ENCODE measurements at places on chromosomes 3 and 15.

GRCh38 chr15:26504009-26504408 lies 268.9 kb downstream of the GABRB3 start:
- no peak for DNase-seq

- DNase-seq, result no peak
Measured at GRCh38 chr3:188349933-188350332, 196.0 kb downstream of the LPP start.

DNA sequence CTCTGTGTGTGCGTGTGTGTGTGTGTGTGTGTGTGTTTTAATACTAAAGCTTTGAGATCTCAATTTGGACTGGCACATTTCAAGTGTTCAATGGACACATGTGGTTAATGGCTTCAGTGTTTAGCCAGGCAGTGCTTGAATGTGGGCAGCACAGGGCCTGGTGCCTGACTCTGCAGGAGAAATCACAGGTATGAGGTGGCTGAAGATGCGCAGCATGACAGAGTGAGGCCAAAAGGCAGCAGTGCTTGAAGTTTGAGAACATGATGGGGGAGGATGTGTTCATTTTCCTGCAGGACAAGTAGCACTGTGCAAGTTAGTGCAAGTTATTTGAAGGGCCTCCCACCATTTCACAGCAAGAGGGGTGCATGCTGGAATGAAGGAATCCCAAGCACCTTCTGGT lies 620.5 kb upstream of the TBL1XR1 start:
- DNase-seq, result no peak

DNA sequence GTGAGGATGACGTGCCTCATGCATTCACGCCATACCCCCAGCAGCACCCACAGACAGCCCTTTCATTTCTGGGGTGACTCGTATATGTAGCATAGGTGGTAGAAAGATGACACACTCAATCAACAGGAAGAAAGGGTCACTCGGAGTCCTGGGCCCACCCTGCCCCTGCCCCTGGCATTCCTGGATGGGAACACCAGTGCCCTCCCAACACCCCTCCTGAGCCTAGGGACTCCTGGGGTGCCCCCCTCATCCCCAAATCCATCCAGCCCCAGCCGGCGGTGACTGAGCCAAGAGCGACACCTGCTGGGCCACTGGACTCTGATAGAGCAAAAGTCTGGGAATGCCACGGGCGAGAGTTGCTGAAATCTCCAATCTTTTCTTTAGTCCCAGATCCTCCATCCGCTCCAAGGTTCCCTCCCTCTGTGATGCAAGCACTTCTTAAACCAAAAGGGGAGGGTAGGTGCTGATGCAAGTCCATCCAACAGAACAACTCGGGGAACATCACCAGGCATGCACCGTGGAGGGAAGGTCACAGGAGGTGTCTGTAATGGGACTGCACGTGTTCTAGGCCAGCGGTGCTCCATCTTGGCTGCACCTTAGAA lies 31.1 kb downstream of the ACAN start:
- DNase-seq, result no peak

- no peak for DNase-seq
Measured at GRCh38 chr15:78695854-78696253, 54.8 kb upstream of the CHRNB4 start.

DNA sequence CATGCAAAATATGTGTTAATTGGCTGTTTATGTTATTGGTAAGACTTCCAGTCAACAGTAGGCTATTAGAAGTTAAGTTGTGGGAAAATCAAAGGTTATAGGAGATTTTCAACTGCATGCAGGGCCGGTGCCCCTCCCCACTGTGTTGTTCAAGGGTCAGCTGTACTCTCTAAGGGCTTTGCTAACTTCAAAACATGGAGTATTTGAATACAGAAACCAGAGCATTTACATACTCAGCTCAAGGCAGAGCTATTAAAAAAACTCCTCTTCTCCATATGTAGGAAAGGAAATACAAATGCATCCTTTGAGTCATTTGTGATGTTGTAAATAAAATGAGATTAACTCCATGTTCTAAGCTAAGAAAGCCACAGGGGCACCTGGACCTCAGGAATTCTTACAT lies 16.8 kb downstream of the IL17RB start:
- DNase-seq, result no peak

DNA sequence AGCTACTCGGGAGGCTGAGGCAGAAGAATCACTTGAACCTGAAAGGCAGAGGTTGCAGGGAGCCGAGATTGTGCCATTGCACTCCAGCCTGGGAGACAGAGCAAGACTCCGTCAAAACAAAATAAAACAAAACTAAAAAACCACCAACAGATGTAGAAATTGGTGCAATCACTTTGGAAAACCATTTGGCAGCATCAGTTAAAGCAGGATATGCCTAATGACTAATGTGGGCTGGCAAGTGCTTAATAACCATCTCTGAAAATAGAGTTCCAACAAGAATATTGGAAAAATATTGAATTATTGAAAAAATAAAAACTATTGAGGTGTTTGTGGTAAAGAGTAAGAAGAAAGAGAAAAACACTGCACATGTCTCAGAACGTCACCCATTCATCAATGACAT lies 16.1 kb upstream of the RTP3 start:
- no peak for DNase-seq

- DNase-seq, result no peak
Measured at GRCh38 chr3:30048431-30048830, 558.0 kb upstream of the TGFBR2 start.

DNA sequence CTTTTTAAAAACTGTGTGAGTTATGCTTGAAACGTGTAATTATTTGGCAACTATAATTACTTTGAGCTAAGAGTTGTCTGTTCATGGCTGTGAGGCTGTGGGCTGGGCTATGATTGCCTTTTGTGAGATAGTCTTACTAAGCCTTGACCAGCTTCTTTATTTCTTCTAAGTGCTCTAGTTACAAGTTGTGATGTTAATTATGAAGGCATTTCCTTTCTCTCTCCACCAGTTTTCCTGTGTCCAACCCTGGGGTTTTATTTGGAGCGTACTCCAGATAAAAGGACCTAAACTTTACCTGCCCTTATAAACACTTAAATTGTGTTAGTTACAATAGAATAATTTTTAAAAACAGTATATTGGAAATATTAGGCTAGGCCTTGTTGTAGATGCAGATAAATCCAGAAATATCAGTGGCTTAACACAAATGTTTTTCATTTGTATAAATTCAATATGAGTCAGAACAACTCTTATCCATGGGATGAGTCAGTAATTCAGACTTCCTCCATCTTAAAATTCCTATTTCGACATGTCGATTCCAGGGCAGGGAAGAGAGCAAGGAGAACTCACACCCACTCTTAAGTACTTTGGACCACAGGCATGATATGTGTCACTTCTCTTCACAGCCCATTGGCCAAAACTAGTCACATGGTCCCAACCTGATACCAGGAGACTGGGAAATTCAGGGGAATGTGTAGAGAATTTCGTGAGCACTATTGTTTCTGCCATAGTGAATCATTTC lies 17.0 kb downstream of the TMEM62 start:
- no peak for DNase-seq

DNA sequence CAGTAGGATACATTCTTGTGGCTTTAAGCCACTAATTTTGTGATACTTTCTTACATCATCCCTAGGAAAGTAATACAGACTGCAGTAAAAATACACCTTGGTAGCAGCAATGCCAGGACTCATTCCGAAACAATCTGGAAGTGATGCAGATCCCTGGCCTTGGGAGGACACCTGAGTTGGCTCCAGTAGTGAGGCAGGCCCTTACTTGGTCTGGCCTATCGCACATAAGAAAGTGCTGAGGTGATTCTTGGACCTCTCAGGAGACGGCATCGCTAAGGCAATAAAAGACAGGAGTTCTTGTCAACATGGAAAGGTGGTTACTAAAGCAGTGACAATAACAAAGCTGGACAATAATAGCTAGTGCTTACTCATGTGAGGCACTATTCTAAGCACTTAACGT lies 126.5 kb downstream of the SUCNR1 start:
- no peak for DNase-seq

DNA sequence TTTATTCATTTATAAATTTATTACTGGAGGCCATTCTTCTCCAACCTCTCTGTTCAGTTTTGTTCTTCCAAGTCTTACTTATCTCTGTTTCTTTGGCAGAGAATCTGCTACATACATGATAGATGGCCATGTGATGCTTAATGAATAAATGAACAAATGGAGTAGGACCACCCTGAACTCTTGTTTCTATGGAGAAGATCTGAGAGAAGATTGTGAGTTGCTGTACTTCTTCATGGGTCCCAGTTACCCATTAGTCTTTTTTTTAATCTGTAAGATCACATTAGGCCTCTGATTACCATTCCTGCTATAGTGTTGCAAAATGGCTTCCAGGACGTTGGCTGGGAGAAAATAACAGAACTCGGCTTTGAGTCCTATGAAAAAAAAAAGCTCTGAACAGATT lies 191.9 kb upstream of the SYNPR start:
- DNase-seq, result no peak

DNA sequence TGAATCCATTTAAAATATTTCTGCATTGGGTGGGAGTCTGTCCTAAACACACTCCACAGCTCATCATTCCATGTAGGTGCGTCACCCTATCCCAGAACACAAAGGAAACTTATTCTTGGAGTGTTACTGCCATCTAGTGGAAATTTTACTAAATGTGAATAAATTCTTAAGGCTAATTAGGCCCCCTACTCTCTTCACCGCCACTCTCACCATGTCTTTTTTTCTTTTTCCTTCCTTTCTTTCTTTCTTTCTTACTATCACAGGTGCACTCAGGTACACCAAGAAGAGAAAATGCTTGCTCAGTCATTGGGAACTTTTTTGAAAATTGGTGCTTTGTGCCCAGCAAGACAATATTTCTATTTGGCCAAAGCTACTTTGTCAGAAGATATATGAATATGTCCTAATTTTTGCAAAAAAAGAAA lies 26.4 kb upstream of the ATP8B4 start:
- DNase-seq, result peak; percentile 58

GRCh38 chr3:111200027-111200426 lies 128.4 kb downstream of the NECTIN3 start:
- no peak for DNase-seq

DNA sequence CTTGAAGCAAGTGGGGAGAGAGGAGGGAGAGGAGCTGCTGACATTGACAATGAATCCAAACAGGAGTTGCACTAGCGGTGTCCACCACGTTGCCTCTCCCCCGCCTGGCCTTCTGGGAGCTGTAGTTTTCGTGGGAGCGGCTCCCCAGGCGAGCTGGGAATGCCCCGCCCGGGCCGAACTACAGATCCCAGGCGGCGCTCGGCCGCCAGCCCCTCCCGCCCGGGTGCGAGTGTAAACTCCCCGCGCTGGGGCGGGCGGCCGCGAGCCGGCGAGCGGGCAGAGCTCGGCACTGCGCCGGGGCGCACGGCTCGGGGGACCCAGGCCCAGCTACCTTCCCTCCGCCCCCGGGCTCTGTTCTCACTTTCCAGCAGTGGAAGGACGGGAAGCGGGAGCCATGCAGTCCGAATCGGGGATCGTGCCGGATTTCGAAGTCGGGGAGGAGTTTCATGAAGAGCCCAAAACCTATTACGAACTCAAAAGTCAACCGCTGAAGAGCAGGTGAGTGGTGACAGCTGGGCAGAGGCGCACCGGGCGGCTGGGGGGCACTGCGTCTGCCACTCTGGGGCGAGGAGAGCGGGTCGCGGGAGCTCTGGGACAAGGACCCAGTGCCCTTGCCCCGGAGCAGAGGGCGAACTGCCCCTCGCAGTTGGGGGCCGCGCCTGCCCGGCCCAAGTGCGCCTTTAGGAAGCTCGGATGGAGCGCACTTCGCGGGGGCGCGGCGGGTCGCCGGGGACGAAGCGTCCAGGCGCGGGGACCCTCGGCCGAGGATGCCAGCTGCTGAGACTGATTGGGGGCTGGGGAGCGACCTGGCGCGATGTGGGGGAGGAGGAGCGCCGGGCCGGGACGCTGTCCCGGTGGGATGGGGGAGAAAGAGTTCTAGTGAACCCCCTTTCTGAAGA lies at the start of gene MITF:
Gene MITF, plus strand, starts transcription at position 261 of the 899 bp plus-strand sequence. Its CDS starts 134 bp downstream, at position 395.
- DNase-seq, result peak; percentile 73

DNA sequence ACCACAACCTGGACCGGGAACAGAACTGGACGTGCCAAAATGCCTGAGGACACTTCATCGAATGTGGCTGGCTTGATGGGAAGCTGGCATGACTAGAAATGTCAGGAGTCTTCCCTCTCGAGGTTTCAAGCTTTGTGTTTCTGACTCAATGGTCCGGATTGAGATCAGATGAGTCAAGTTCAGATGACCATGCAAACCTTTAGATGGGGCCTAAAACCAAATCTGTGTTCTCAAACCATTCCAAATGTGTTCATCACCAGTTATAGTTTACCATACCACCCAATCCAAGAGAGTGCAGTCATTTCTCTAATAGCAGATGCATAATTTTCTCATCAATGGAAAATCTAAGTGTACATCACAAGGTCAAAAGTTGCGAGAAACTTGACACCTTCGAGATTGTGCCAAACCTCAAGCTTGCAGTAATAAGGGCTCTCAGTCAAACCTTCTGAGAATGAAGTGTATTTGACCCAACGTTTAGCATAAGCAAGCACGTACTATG lies 369.1 kb downstream of the RORA start:
- DNase-seq, result no peak

GRCh38 chr3:134242649-134243617 lies 7.7 kb downstream of the RYK start:
- DNase-seq, result no peak

GRCh38 chr3:72247645-72248388 lies 462.9 kb upstream of the PROK2 start:
- no peak for DNase-seq

GRCh38 chr3:106529738-106530137 lies 660.9 kb upstream of the CBLB start:
- DNase-seq, result no peak

- no peak for DNase-seq
Measured at GRCh38 chr3:44424758-44425157, 52.7 kb downstream of the ZNF445 start.

DNA sequence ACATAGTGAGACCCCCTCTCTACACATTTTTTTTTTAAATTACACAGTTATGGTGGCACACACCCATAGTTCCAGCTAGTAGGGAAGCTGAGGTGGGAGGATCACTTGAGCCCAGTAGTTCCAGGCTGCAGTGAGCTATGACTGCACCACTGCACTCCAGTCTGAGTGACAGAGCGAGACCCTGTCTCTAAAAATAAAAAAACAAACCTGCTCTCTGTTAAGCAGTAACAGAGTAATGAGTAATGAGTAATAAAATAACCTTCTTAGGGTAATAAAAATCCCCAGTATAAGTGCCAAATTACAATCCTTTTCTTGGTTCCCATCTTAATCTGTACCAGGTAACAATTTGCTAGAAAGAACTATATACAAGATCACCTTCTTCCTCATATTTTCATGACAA lies 65.9 kb upstream of the PLXND1 start:
- DNase-seq, result no peak

DNA sequence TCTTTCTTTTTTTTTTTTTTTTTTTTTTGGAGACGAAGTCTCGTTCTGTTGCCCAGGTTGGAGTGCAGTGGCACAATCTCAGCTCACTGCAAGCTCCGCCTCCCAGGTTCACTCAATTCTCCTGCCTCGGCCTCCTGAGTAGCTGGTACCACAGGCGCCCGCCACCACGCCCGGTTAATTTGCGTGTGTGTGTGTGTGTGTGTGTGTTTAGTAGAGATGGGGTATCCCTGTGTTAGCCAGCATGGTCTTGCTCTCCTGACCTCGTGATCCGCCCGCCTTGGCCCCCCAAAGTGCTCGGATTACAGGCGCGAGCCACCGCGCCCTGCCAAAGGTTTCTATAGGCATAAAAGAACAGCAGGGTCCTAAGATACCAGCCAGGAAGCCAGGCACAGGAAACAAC lies 261.0 kb upstream of the CCDC54 start:
- DNase-seq, result no peak

- no peak for DNase-seq
Measured at GRCh38 chr15:65558336-65558735, 28.1 kb downstream of the HACD3 start.

GRCh38 chr15:39593071-39593655 lies 12.3 kb downstream of the THBS1 start:
- DNase-seq, result no peak

GRCh38 chr3:151969026-151969642 lies 95.7 kb downstream of the SUCNR1 start:
- DNase-seq, result no peak

Data from NCI-H2171 (cell line).